ENCODE measurements at places on chromosomes 2 and 18.

DNA sequence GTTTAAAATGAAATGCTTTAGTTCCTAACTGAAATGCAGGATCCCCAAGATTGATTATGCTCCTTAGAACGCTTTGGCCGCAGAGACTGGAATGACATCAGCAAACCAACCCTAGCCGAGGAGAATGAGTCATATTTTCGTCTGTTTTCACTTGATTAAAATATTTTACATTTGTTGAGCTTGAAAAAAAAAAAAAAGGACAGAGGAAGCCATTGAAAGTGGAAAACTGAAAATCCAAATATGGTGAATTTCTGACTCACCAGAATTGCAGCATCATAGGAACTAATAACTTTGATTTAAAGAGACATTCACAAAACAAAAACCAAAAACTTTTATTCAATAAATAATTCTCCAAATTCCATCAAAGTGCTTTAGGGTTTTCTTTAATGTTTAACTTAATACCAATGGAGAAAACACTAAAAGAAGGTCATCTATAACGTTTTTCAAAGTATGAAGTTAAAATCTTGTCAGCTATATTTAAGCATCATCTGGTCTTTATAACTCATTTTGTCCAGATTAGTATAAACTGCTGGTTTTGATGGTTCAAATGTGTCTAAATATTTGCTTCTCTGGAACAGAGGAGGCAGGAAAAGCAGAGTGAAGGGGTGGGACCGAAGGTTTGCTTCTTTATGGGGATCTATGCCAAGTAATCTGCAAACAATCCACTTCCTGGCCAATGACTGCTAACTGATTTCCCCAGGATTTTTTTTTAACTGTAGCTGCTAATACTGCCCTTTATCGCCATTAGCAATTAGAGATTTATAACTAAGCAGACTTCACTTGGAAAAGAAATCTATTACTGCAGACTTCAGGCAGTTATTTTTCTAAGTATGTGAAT lies 30.9 kb upstream of the COL5A2 start:
- DNase-seq = no peak

- no peak for DNase-seq
These were observed 14.6 kb upstream of the DYNC2LI1 start for GRCh38 chr2:43759195-43759594.

DNA sequence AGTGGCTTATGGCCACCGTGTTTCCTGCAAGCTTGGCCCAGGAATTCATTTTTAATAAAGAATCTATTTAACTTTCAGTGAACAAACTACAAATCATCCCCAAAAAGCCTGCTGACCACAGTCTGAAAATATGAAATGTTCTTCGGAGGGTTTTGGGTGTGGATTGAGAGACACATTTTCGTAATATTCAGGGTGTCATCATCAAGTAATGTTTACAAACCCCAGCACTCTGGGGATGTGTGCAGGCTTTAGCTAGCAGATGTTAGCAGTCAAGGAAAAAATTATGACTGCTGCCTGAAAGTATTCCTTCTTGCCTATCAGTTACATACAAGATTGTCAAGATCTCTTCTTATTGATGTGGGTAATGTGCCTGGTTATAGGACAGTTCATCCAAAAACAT lies 143.9 kb upstream of the FN1 start:
- DNase-seq = no peak

GRCh38 chr2:189782221-189782671 lies 1.9 kb downstream of the ORMDL1 start:
- no peak for DNase-seq

GRCh38 chr2:4214444-4215205 lies 511.2 kb downstream of the DCDC2C start:
- no peak for DNase-seq

DNA sequence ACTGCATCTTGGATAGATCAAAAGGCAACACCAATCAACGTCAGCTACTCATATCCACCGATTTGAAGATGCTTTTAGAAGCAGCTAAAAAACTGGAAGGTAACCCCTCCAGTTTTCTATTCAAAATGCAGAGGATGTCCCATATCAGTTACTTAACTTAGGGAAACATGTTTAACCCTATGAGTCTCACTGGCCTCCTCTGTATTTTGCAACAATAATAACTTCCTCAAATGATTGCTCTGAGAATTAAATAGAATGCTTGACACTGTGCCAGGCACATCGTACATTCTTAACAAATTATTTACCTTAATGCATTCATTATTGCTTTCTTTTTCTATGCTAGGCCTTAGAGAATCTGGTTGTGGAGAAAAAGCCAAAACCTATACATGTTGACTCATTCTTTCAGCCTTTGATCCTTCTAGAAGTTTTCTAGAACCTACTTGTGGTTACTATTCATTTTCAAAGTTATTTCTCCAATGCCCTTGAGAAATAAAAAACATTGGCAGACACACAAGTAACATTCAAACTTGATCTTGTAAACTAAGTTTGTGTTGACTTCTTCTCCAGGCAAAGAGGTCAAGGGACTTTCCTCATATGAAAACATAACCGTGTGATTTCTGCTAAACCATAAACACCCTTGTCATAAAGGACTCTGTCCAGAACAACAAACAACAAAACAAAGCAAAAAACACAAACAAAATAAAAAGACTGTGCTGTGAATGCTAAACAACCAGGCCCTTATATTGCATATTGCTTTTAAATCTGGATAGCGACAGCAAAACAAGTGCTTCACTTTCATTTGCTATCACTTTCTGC lies 4.6 kb downstream of the DOCK10 start:
- no peak for DNase-seq

GRCh38 chr18:2845172-2845571 lies 1.6 kb upstream of the EMILIN2 start:
- no peak for DNase-seq

- no peak for DNase-seq
These were observed 284.1 kb downstream of the PHLPP1 start for GRCh38 chr18:62999392-62999791.

DNA sequence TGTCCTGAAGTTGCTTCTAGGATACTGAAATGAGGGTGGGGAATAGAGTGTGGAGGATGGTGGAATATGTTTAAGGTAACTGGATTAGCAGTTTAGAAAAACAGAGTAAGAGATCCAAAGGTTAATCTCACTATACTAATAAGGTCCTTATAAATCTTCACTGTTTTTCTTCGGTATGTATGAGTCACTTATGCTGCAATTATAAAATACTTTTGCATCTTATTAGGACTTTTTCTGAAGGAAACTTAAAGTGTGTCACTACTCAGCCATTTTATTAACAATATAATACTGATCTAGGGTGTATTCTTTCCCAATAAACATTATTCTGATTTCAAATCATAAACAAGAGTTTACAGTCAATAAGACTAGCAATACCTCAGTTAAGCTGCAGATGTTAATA lies 182.3 kb downstream of the ZNF521 start:
- DNase-seq = no peak

- DNase-seq = no peak
These were observed 18.5 kb upstream of the SEMA4C start for GRCh38 chr2:96888072-96889011.

GRCh38 chr2:182784777-182785176 lies 68.7 kb downstream of the DNAJC10 start:
- DNase-seq = no peak

DNA sequence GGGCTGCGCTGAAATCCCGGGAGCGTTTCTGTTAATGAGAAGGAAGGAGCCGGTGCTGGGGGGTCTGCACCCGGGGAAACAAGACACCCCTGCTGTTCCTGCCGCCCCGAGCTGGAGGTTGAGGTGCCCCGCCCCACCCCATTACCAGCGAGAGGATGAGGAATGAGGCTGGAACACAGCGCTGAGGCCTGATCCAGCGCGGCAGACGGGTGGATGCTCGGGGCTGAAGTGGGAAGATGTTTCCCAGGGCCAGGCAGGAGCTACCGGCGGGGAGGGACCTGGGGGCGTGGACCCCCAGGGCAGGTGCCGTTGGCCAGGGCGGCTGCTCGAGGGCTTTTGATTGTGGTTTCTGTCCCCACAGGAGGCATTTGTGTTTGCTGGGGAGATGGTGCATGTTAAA lies 134.3 kb upstream of the CTDP1 start:
- no peak for DNase-seq

DNA sequence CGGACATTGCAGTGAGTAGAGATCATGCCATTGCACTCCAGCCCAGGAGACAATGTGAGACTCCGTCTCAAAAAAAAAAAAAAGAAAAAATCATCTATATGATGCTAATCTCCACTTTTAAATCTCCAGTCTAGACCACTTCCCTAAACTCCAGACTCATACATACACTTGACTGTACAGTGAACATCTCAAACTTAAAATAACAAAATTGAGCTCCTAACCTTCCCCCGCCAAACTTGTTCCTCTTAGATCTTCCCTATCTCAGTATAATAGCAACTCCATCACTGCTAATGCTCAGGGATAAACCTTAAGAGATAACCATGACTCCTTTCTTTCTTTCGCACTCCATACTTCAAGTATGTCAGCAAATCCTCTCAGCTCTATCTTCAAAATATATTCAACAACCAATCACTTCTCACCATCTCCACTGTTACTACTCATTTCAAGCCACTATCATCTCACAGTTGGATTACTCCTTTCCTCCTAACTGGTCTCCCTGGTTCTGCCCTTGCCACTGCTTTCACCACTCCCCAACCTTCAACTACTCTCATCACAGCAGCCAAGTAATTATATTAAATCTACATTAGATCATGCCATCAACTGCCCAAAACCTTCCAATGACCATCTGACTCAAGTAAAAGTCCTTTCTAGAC lies 12.0 kb downstream of the MEMO1 start:
- no peak for DNase-seq

DNA sequence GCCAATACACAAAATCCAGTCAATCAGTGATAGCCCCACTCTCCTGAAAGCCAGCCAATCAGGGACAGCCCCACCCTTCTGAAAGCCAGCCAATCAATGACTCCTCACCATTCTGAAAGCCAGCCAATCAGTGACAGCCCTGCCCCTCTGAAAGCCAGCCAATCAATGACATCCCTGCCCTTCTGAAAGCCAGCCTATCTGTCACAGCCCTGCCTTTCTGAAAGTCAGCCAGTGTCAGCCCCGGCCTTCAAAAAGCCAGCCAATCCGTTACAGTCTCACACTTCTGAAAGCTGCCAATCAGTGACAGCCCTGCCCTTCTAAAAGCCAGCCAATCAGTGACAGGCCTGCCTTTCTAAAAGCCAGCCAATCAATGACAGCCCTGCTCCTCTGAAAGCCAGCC lies 95.9 kb upstream of the HDAC4 start:
- DNase-seq = peak; percentile 2

DNA sequence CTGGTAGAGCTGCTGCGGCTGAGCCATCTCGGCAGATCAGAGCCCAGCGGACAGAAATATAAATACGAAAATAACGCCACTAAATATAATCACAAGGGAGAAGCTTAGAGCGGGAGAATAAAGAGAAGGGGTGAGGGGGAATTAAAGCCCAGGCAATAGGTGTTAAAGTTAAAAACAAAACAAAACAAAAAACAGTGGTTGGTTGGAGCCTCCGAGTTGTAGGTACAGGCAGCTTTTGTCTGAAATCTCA lies 1.3 kb upstream of the MEIS1 start:
- no peak for DNase-seq

- DNase-seq = no peak
These were observed 620 bp downstream of the NGEF start for GRCh38 chr2:233012301-233012971.

- no peak for DNase-seq
These were observed 37.4 kb upstream of the SLC39A10 start for GRCh38 chr2:195619590-195619989.

- DNase-seq = peak; percentile 62
These were observed 2.6 kb upstream of the UBE2F start for GRCh38 chr2:237964194-237964577.

DNA sequence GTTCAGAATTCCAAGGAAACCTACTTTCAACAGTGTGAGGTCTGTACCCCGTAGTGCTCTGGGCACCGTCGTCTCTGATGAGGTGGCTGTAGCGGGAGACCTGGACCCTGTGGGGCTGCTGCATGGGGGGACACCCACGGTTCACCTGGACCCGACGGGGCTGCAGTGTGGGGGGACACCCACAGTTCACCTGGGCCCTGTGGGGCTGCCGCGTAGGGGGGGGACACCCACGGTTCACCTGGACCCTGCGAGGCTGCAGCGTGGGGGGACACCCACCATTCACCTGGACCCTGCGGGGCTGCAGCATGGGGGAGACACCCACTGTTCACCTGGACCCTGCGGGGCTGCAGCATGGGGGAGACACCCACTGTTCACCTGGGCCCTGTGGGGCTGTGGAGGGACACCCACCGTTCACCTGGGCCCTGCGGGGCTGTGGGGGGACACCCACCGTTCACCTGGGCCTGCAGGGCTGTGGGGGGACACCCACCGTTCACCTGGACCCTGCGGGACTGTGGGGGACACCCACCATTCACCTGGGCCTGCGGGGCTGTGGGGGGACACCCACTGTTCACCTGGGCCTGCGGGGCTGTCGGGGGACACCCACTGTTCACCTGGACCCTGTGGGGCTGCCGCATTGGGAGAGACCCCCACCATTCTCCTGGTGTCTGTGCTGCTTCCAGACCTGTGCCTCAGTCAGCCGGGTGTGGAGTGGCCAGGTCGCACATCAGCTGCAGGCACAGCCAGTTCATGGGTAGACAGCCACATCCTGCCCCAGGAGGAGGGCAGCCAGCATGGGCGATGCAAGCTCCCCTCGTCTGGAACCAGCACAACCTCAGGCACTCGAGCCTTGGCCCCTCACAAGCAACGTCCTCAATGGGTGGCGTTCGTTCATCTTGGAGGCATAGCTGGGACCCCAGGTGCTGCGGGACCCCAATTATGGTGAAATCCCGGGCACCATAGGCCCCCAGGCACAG lies 114.5 kb downstream of the TMEM18 start:
- no peak for DNase-seq

DNA sequence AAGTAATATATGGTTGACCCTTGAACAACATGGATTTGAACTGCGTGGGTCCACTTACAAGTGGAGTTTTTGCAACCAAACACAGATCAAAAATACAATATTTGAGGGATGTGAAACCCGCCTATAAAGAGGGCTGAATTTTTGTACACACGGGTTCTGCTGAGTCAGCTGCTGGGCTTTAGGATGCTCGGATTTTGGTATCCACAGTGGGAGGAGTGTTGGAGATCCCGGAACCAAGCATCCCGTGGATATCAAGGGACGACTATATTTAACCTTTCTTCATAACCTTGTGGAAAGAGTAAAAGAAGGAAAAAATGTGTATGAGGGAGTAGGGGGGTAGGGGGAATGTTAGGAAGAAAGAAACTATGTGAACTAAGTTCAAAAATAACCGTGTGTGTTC lies 10.0 kb upstream of the INPP1 start:
- DNase-seq = no peak

- no peak for DNase-seq
These were observed 133.9 kb downstream of the ZNF532 start for GRCh38 chr18:58998401-58999203.

DNA sequence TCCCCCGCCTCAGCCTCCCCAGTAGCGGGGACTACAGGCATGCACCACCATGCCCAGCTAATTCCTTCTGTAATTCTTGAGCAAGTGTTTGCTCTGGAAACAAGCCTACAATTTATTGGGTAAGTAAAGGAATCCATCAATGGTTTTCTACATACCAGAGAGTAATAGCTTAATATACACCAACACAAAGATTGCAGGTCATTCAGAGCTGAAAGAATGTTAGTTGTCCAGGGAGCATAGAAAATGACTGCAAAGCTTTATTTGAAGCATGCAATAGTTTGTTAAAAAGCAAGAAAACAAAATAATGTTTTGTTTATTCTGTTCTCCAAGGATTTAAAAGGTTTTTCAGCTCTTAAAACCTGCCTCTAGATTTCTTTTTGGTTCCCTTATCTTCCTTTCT lies 5.6 kb downstream of the IDH1 start:
- no peak for DNase-seq

Measured in CMK (cell line).